Sigmoid colon (tissue), 7 donors: ENCODE measurements at places on chromosomes 3 and 15. TPM values are rescaled to one million over a fixed set of nuclear protein-coding genes. Genes with fewer than 3 reads are reported as not detected.
A peak's percentile ranks its signal among the peaks of the same experiment; 100 is the strongest.

- no peak for DNase-seq
Measured at GRCh38 chr3:69881756-69882428, 117.6 kb upstream of the SAMMSON start.

DNA sequence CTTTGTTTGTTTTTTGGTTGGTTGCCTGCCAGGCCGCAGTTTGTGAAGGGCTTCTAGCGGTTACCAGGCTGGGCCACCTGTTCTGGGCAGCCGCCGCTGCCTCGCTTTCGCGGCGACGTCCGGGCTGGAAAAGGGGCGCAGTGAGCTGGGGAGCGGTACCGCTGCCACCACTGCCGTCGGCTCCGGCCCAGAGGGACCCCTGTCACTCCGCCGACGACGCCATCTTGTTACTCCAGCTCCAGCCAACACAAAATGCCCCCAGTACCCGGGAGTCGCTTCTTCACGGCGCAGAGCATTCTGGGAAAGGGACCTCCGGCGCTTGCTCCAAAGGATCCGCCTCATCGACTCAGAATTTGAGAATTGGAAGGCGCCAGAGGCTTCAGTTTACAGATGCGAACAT is 238.8 kb downstream of the CDIN1 start:
- no peak for DNase-seq

DNA sequence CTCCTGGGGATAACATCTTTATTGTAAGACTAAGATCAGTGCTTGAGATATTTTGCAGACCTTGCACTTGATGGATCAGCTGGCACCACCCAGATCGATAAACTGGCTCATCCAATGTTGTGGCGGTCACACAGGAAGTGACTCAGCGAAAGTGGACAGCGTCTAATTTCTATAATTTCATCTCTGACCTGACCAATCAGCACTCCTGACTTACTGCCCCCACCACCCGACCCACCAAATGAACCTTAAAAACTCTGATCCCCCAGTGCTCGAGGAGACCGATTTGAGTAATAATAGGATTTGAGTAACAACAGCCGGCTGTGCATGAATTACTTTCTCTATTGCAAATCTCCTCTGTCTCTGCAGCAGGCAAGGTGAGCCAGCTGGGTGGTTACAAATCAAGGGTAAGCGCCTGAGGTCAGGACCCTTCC is 62.7 kb upstream of the RNU6-1 start:
- DNase-seq = no peak

DNA sequence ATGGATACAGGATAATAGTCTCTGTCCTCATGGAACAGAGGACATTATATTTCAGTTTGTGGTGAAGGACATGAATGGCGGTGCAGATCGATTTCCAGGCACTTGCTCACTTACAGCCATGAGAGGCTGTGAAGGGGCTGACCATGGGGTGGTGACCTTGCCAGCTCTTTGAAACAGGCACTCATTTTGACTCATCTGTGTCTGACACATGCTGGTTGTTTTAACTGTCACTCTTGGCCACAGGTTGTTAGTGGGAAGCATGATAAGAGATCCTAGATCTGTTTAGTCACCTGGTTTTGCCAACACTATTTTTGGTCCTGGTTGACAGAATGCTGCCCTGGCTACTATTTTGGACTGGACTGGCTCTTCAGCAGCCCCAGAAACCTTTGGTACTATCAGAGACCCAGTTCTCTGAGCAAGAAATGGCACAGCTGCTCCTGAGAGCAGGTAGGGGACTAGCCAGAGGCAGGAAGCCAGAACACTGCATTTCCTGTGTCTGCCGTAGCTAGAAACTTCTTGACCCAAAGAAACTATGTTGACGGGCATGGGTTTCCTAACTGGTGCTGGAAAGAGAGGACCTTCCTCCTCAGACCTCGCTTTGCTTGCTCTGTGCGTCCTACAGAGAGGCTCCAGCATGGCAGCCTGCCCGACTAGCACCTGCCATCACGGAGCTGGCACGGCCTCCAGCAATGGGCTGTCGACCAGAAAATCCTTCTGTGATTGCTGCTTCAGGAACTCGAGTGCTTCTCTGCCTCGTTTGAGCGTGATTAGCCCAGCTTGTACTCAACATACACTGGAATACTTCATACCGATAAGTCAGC is 6.3 kb downstream of the PXYLP1 start:
- DNase-seq = no peak

Gene GP9
- not detected for total RNA-seq

Gene TTC21A
- 7.1 TPM for total RNA-seq

Gene NEK4
- total RNA-seq = 19.4 TPM

- DNase-seq = no peak
Measured at GRCh38 chr3:10392244-10392643, 71.3 kb upstream of the SEC13 start.

DNA sequence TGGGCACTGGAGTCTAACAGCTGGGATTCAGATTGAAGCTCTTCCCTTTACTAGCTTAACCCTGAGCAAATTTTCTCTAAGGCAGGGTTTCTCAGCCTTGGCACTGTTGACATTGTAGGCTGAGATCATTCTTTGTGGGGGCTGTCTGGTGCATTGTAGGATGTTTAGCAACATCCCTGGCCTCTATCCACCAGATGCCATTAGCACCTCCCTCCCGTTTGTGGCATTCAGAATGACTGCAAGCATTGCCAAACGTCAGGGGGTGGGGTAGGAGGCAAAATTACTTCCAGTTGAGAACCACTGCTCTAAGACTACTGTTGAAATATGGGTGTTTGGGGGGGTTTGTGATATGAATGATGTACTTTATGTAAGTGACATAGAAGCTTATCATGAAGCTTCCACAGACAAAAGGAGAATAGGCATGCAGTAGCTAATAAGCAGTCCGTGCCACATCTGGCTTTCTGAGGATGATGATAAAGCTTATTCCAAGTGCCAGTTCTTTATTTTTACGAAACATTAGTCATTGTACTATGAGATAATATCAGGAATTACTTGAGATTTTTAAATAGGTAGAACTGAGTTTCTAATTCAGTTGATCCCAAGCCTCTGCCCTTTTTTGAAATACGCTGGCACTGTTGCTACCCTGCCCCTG is 39.3 kb downstream of the NKIRAS1 start:
- no peak for DNase-seq

DNA sequence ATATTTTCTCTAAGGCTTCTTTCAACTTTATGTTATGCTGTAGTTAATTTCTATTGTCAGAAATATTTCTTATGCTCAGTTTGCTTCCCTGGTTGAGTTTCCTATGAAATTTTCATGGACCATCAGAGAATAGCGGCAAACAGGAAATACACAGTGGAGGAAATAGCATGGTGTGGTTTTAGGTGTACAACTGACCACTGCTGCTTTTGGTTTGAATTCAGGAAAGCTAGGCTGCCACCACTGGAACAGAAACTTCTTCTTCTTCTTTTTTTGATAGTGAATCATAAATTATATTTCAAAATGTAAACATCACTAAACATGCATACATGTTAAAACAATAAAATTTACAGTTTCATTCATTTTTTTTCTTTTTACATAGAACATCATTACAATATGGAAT is 316.6 kb upstream of the TGFBR2 start:
- no peak for DNase-seq

- no peak for DNase-seq
Measured at GRCh38 chr15:34043813-34044212, 4.8 kb upstream of the AVEN start.

- no peak for DNase-seq
Measured at GRCh38 chr15:65182538-65182937, 2.6 kb downstream of the CLPX start.

Gene INSYN1
- 10.0 TPM for total RNA-seq

DNA sequence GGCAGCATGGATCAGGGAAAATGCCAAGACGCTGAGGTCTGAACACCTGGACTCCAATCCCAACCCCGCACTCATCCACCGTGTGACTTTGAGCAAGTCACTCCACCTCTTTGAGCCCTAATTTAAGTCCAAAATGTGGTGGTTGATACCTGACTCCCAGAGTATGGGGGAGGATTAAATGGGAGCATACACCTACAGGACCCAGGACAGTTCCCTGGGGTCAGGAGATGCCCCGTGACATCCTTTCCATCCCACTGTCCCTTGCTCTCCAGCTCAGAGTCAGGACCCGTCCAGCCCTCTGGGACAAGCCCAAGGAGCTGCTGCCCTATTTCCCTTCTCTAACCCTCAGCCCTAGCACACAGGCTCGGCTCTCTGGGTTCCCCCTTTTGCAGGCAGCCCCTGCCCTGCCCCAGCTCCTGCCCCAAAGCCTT is 276.4 kb downstream of the XXYLT1 start:
- no peak for DNase-seq

GRCh38 chr15:80328496-80328895 is 75.7 kb upstream of the ARNT2 start:
- no peak for DNase-seq

DNA sequence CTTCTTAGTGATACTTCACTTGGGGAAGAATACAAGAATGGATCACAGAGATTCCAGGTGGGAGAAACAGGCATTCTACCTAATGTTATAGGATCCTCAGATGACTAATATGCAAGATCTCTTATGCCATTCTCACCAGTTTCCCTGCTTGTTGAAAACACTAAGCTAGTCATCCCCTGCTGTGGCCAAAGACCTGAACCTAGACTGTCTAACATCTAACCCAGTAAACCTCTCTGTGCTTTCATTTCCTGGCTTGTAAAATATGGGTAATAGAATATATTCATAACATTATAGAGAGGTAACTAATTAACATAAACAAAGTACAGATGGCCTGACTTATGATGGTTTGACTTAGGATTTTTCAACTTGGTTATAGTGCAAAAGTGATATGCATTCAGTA is 776.3 kb downstream of the TUSC7 start:
- no peak for DNase-seq

DNA sequence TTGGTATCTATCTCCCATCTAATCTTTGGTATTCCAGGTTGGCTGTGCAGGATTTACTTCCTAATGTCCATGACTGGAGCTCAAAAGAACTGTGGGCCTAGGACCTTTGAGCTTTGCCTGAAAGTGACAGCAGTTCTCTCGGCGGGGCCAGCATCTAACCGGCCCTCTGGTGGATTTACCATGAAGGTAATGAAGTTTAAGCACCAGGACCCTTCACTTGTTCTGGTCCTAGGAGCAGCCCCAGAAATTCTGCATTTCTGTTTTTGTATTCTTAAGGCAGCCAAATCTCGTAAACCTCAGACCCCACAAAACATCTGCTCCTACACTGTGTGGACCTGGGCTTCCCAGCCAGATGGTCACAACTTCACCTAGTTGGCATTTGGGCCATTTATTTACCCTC is 13.0 kb downstream of the CALML4 start:
- DNase-seq = no peak

GRCh38 chr3:87268646-87269211 is 7.7 kb downstream of the POU1F1 start:
- DNase-seq = no peak

Gene SH2D7
- not detected for total RNA-seq

Gene FOXL2
- not detected for total RNA-seq

DNA sequence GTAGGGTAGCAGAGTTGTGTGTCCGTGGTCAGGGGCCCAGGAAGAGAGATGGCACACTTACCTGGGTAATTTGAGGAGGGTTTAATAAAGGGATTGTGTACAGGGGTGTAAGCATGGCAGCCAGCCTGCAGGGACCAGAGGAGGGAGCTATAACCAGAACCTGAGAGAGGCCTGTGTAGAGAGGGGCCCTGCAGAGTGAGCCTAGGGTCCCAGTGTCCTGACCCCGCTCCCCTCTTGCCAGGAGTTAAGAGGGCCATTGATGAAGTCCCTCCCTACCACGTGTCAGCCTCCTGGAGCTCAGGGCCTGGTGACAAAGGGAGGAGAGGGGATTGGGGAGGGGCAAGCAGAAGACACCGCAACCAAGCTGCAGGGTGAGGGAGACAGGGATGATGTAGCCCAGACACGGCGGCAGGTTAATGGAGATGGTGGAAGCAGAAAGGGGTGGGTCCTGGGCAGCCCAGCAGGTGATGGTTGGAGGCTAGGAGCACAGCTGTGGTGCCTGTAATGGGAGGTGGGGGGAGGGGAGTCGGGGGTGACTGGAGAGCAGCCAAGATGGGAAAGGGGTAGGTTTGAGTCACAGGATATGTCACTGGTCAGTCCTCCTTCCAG is 165.4 kb upstream of the TOPAZ1 start:
- no peak for DNase-seq

GRCh38 chr3:4504340-4505261 is 11.5 kb downstream of the ITPR1 start:
- peak; percentile 75 for DNase-seq

Gene PLSCR5
- total RNA-seq = not detected

GRCh38 chr3:25938566-25939325 is 148.9 kb downstream of the OXSM start:
- no peak for DNase-seq

DNA sequence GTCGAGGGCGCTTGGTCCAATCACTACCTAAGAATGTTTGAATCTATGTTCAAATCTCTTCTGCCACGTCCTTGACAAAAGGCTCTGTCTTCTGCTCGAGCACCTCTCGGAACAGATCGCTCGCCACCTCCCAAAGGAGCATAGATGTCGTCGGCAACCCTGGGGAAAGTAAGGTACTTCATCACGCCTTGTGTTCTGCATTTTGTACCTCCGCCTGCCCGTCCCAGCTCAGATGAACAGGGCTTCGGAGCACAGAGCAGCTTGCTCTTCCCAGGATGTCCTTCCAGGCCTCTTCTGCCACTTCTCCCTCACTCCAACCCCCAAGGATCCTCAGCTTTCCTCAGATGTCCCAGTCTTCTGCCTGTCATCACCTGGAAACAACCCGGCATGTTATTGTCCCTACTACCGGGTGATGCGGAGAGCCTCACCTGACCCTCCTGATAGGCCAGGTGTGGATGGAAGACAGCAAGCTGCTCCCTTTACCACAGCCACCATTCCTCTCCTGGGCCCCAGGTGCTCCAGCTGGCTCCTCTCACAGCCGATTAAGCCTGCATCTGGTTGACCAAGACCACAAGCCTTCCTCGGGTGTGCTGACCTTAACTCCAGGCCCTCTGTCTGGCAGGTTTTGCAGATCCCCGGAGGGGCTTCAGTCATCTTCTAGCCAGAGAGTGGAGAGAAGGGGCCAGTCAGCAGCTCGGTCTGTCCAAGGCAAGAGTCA is 270.5 kb downstream of the FAM43A start:
- peak; percentile 43 for DNase-seq

DNA sequence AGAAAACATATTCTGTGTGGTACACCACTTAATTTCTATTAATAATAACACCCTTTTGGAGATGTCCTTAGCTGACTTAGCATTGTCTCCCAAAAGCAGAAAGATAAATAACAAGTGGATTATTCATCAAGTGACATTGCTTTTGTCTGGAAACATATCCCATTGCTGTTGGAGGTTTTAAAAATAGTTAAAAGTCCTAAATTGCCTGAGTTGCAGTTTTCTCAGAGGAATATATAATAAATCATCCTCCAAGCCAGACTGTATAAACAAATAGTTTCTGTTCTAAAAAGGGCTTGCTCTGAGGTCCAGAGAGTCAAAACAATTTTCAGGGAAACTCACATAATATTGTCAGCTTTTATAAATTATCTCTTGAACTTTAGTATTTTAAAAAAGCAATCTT is 60.4 kb upstream of the CD96 start:
- DNase-seq = no peak

Gene TP63
- total RNA-seq = 0.16 TPM

Gene SPTBN5
- total RNA-seq = under 0.01 TPM

Gene CACNA2D3
- 7.2 TPM for total RNA-seq

Gene ROPN1
- total RNA-seq = not detected
